ENCODE measurements at places on chromosomes 1 and 21.

DNA sequence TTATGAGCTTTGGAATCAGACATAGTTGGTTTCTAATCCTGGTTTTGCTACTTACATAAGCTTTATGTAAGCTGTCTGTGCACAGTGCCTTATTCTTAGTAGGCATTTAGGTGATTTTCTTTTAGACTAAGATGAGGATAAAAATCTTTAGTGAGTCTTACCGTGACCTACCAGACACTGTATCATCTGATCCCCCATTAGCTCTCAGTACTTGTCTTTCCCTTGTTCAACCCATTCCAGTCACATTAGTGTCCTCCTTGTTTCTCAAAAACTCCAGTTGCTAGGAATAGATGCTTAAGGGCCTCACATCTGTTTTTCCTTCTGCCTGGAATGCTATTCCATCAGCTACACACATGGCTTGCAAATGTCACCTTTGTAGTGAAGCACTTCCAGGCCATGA lies 18.8 kb downstream of the PPP1R12B start:
- DNase-seq: no peak

- no peak for DNase-seq
These were observed 123.5 kb downstream of the CRB1 start for GRCh38 chr1:197391303-197392226.

DNA sequence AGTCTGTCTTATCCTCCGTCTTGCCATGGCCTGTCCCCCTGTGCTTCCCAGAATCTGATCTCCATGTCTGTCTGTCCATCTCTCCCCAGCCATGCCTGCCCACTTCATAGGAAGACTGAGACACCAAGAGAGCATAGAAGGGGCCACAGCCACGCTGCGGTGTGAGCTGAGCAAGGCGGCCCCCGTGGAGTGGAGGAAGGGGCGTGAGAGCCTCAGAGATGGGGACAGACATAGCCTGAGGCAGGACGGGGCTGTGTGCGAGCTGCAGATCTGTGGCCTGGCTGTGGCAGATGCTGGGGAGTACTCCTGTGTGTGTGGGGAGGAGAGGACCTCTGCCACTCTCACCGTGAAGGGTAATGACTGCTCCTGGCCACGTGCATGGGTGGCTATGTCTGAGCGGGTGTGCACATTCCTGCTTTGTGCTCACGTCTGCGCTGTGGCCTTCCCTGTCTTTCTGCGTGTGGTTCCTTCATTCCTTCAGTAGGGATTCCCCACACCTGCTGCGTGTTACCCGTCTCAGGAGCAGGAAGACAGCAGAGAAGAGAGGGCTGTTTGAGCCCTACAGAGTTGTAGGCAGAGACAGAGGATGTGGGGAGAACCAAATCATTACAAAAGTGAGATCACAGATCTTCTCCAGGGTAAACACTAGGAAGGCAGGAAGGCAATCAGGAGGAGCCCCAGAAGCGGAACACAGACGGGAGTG lies 80.8 kb downstream of the OBSCN start:
- DNase-seq: no peak

DNA sequence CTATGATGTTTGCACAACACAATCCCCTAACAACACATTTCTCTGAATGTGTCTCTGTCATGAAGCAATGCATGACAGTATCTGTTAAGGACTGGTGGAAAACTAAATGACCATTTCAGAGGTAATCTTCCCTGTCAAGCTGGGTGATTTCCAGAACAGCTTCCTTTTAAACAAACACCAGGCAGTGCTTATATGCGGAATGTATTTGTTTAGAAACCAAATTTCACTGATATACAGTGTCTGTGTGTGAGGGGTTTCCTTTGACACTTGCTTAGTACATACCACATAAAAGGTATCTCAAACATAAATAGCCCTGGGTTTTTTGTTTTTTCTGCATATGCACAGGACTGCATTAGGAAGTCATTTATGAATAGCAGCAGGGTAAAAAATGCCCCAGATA lies 95.6 kb downstream of the TGFBR3 start:
- no peak for DNase-seq

GRCh38 chr1:108011295-108011694 lies 46.3 kb upstream of the VAV3 start:
- DNase-seq: no peak

DNA sequence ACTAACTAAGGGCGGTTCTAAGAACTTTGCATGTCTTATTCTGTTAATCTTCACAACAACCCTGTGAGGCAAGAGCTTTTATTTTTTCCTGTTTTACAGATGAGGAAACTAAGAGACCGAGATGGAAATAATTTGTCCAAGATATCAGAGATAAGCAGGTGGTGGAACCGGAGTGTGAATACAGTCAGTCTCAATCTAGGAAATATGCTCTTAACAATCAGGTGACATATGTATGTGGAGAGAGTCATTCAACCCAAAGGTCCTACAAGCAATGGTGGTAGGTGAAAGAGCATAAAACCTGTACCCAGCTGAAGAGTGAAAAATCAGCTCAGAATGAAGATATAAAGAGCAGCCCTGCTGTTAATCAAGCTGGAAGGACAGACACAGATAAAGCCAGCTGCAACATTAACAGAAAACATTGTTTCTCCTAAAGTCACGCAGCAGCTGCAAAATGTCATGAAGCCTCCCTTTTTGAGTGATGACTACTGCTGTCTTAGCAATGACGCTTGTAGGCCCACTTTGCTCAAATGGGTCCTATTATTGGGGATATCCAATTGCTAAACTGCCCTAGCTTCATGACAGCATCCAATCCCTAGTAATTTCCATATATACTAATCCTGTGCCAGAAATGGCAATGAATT lies 30.5 kb upstream of the FCAMR start:
- DNase-seq: no peak

GRCh38 chr1:97139512-97139911 lies 417.9 kb downstream of the PTBP2 start:
- no peak for DNase-seq

GRCh38 chr1:245750261-245750660 lies 595.5 kb downstream of the KIF26B start:
- no peak for DNase-seq

GRCh38 chr1:212710566-212710965 lies 10.9 kb upstream of the BATF3 start:
- no peak for DNase-seq

DNA sequence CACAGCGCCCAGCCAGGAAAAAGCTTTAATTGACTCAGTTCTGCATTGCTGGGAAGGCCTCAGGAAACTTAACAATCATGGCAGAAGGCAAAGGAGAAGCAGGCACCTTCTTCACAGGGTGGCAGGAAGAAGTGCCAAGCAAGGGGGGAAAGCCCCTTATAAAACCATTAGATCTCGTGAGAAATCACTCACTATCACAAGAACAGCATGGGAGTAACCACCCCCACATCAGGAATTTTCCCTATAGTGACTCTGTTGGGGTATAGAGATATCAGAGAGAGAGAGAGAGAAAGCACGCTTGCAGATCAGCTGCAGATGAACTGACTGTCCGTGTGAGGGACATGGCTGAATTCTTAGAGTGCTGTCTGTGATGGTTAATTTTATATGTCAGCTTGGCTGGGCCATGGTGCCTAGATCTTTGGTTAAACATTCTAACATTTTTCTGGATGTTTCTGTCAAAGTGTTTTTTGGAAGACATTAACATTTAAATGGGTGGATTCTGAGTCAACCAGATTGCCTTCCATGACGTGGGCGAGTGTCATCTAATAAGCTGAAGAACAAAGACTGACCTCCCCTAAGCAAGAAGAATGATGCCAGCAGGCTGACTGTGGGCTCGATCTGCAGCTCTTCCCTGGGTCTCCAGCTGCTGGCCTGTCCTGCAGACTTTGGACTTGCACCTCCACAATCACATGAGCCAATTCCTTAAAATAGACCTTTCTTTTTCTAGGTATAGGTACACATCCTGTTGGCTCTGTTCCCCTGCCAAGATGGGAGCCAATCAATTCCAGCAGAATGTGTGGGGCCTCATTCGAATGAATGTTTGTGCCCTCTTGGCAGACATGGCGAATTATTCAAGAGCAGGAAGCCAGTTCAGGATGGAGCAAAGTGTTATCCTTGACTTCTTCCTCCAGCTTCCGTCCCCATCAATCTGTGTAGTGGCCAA lies 21.4 kb upstream of the CPT2 start:
- DNase-seq: no peak

DNA sequence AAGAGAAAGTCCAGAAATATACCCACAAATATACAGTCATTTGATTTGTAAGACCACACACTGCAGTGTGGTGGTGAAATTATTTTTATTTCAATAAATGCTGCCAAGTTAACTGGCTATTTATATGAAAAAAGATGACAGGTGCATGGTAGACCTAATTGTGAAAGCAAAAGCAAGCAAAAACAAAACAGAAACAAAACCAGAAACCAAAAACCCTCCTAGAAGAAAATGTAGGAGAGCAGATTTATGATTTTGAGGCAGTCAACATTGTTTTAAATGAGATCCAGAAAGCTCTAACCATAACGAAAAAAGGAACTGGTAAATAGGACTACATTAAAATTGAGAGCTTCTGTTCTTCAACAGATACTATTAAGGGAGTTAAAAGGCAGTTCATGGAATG lies 303.6 kb downstream of the PRDM2 start:
- DNase-seq: no peak

GRCh38 chr21:25646474-25646873 lies 7.4 kb downstream of the JAM2 start:
- no peak for DNase-seq

DNA sequence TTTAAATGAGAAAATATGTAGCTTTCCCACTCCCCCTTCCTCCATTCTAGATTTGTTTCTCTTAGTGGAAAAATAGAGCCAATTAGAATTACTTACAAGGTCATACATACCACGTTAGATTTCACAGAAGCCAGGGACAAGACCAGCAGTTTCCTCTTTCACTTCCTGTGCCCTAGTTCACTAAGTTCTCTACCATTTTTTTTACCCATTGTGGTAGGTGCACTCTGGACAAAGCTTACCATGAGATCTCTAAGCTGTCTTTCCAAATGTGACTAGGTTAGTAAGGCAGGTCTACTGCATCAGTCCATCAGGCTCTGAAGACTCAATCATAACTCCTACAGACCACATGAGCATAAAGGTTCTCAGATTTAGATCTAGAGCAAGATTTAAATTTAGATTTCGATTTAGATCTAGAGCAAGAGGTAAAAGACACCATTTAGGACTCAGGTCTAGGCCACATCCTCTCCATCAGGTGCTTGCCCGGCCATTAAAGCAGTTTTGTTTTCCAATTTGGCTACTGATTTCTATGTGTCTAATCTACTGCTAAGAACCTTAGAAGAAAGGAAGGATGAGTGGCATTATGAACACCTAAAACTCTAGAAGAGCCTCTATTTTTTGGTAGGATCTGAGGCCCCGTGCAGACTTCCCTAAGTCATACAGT lies 235.3 kb downstream of the FAF1 start:
- no peak for DNase-seq

GRCh38 chr1:160086456-160086892 lies 5.1 kb downstream of the KCNJ9 start:
- no peak for DNase-seq

DNA sequence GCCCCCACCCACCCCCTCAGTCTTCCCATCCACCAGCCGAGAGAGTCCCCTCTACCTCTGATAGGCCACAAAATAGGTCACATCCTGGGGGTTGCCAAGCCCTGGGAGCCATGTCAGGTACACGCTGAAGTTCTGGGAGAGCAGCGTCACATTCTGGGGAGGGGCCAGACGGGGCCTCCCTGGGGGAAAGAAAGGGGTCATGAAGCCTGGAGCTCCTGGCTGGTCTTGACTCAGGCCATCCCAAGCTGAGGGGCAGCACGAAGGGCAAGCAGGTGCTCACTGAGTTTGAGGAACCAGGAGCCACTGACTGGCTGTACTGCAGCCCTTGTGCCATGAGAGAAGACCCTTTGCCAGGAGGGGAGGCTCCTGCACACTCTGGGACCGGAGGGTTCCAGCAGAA lies 6.4 kb downstream of the IFNLR1 start:
- no peak for DNase-seq

DNA sequence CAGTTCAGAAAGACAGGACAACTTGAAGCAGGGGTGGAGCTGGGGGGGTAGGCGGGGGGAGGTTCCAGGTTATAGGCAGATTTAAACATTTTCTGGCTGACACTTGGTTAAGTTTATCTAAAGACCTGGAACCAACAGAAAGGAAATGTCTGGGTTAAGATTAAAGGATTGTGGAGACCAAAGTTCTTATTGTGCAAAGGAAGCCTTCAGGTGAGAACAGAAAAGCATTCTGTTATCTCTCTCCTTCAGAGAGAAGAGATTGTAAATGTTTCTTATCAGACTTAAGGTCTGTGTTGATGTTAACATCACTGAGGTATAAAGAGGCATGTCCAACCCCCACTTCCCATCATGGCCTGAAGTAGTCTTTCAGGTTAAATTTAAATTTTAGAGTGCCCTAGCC lies 3.7 kb upstream of the ACADM start:
- no peak for DNase-seq

DNA sequence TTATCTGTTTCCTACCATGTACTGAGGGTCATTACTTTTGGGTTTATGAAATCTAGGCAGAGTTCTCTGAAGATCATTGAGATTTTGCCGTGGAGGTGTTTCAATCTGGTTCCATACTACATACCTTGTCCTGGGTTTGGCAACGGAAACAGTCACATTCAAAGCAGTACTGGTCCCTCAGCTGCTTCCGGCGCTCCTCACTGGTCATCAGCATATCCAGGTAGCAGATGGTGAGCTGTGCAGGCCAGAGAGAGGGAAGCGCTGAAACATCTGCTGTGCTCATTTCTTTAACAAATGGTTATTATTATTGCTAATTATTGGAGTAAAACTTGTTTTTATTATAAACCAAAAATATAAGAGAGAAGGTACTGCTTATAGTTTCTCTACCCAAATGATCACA lies 591.7 kb downstream of the SMYD3 start:
- DNase-seq: no peak

GRCh38 chr1:185402930-185403329 lies 85.9 kb upstream of the IVNS1ABP start:
- DNase-seq: no peak

DNA sequence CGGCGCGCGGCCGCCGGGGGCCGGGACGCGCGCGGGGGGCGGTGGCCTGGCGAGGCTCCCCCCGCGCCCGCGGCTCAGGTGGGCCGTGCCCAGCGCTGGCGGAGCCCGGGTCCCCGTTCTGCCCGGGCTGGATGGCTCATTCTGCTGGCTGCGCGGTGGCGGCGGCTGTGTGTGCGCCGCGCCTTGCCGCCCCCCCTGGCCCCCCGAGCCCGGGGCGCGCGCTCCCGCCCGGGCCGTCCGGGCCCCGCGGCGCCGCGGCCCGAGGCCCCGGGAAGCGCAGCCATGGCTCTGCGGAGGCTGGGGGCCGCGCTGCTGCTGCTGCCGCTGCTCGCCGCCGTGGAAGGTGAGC lies at the start of gene EPHB2:
TSS of gene EPHB2 (plus strand) at position 139 of the 349 bp plus-strand sequence. CDS start at position 283, 144 bp downstream.
- DNase-seq: no peak

- DNase-seq: no peak
These were observed 2.3 kb downstream of the OR14K1 start for GRCh38 chr1:247740721-247741120.

- DNase-seq: no peak
These were observed 456.1 kb upstream of the ADAMTS5 start for GRCh38 chr21:27423038-27423437.

GRCh38 chr21:42200906-42201614 lies 17.9 kb upstream of the ABCG1 start:
- DNase-seq: no peak

GRCh38 chr1:20849100-20849499 lies 62.0 kb upstream of the HP1BP3 start:
- no peak for DNase-seq
